ENCODE measurements at places on chromosomes 16 and 17.

GRCh38 chr17:63431939-63432804 is 13.9 kb downstream of the CYB561 start:
- no peak for DNase-seq

GRCh38 chr16:58127634-58128033 is 1.5 kb downstream of the CFAP20 start:
- DNase-seq, result no peak

DNA sequence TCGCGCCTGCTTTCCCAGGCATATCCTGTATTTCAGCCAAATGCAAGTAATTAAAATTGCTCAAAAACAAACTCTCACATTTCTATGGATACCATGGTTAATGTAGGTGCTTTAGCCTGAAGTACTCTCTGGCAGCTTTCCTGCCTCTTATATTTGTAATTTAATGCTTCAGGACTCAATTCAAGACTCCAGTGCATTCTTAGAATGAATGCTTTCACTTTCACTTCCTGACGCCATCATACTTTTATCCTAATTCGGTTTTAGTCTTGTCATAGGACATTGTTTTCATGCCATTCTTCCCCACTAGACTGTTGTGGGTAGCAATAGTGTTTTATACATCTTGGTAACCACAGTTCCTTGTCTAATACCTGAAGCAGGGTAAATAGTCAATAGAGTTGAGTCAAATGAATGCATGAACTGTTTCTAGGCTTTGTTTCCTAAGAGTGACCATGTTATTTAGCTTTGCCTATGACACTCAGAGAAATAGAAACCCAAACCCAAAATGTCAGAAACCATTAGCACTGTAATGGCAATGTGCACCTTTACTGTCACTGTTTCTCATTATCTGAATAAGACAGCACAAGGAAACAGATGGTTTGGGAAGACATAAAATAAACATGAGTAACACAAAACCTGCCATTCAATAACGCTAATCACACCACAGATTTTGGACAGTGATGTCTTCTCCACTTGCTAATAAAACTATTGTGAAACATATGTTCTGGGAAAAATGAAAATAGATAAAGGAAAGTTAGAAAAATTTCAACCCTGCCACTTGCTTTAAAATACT is 705.5 kb downstream of the CDH11 start:
- DNase-seq, result no peak

DNA sequence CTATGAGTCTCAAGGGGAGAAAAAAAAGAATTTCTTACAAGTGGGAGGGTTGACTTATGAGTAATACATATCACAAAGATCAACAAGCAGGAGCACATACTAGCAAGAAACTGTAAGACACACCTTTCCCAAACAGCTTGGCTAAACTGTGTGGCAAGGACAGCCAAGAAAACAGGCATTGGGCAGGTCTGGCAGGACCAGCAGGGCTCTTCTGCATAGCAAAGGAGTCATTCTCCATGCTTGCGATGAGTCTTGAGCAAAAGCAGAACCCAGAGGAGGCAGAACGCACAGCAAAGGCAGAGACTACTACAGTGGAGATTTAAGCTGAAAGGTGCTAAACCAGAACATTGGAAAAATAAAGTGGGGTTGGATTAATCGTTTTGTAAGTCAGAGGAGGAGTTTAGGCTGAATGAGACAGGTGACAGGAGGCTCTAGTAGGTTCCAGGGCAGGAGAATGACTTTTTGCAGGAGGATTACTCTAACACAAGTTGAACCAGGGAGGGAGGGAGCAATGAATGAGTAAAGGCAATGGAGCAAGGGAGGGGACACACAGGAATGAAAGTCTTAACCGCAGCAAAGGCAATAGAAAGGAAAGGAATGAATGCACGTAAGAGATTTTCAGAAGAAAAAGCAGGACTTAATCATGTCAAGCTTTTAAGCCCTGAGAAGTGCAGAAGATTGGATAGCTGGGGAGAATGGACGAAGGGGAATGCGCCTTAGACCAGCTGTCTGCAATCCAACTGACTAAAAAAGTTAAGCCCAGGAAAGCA is 2.7 kb downstream of the N4BP1 start:
- DNase-seq, result no peak

GRCh38 chr16:85600530-85601271 is 12.4 kb upstream of the GSE1 start:
- DNase-seq, result no peak

- no peak for DNase-seq
Measured at GRCh38 chr16:84829168-84829965, 9.6 kb downstream of the CRISPLD2 start.

GRCh38 chr17:39804839-39805238 is 59.3 kb downstream of the IKZF3 start:
- DNase-seq, result peak; percentile 10

GRCh38 chr17:57302690-57303465 is 46.6 kb downstream of the MSI2 start:
- DNase-seq, result no peak
